HT1080 (cell line): ENCODE measurements at places on chromosomes 1 and 21.

DNA sequence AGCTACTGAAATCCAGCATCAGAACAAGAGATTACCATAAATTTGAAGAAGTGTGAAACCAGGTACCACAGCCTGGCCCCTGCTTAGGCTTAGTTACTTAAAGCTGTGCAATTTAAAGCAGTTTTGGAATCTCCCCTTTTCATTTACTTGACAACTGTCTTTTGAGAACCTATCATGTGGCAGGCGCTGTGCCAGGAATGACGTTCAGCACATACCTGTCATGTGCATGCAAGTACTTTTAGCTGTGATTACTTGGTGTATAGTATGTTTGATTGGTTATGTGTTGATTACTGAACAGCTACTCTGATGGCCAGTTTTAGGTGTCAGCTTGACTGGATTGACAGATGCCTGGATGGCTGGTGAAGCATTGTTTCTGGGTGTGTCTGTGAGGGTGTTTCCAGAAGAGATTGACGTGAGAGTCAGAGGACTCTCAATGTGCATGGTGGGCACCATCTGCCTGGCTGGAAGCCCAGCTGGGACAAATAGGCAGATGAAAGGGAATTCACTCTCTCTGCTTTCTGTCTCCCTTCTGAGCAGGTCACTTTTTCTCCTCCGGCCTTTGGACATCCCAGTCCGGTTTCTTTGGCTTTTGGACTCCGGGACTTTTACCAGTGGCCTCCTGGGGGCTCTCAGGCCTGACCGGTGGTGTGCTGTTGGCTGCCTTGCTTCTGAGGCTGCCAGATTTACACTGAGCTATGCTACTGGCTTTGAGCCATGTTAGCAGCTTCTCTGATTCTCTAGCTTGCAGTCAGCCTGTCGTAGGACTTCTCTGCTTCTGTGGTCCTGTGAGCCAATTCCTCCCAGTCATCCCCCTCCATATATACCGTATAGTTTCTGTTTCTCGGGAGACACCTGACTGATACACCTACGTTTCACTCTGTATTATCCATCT is 178.0 kb downstream of the RYR2 start:
- no peak for DNase-seq

DNA sequence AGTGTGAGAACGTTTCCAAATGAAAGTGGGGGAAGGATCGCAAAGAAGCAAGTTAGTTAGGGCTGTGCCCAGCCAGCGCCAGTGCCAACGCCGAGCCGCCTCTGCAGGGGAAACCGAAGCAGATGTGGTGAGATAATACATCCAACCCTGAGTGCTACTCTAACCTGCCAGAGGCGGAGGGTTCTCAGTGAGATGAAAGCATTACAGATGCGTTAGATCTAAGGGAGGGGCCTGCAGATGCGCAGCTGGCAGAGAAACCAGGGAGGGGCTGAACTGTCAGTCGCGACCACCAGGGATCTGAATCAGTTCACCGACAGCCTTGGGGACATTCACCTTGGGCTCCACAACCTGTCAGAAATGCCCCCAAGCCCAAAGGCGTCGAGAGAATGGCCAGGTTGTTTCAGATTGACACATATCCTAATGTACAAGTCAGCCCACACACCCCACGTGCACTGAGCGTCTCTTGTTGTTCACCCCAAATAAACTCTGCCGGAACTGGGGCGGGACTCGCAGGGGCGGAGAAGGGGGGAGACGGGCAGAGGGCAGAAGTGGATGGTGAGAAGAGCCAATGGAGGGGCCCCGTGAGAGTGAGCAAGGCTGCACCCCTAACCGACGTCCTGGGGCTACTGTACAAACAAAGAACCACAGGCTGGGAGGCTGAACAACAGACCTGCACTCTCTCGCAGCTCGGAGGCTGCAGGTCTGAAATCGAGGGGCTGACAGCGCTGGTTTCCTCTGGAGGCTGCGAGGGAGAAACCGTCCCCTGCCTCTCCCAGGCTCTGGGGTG is 8.7 kb upstream of the UMODL1 start:
- no peak for DNase-seq

DNA sequence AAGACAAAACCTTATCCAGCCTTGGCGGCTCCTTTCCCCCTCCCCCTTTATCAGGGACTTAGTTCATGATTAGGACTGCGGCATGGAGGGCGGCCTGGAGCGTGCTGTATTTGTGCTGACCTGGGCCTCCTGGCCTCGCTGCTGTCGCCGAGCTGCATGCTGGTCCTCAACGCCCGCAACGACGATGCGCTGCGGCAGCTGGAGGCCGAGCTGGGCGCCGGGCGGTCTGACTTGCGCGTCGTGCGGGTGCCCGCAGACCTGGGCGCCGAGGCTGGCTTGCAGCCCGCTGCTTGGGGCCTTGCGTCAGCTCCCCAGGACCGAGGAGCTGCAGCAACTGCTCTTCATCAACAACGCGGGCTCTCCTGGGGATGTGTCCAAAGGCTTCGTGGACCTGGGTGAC is 70.9 kb downstream of the TM2D1 start:
- DNase-seq, result no peak

DNA sequence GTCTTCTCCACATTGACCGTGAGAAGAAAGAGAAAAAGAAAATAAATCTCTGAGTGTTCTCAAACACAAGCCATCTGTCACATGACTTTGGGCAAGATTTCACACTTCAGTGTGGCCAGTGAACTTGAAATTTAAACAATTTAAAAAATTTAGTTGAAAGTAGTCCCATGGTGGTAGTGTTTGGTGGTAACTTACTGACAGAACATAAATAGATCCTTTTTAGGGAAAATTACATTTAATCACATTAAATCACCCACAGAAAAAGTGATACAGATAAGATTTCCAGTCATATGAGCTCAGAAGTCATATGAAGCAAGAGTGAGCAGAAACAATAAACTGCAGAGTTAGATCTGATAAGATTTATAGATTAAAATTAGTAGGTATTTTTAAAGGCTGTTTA is 31.9 kb upstream of the SGIP1 start:
- DNase-seq, result no peak

DNA sequence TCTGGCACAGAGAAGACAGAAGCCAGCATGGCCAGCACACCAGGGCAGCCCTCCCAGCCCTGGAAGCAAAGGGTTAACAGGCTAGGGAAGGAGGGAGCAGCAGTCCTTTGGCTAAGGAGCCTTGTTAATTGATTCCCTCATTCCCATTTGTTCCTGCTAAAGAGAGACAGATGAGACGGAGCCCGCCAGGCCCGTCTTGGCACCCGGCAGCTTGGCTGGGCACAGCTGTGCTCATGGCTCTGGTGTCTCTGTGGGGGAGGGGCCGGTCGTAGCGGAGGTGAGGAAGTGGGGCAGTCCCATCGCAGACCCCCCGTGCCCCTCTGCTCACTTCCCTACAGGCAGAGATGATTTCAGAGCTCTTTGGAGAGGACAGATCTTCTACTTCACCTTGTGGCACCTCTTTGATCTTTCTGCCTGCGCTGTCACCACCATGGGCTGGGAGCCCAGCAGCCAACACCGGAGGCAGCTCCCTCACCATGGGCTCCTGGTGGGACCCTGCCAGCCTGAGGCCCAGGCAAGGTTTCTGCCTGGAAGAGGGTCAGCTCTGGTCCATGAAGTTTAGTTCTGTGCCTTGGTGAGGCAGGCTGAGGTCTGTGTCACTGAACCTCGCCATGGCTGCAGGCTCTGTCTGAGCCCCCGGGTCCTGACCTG is 38.0 kb downstream of the FOXO6 start:
- DNase-seq, result no peak

DNA sequence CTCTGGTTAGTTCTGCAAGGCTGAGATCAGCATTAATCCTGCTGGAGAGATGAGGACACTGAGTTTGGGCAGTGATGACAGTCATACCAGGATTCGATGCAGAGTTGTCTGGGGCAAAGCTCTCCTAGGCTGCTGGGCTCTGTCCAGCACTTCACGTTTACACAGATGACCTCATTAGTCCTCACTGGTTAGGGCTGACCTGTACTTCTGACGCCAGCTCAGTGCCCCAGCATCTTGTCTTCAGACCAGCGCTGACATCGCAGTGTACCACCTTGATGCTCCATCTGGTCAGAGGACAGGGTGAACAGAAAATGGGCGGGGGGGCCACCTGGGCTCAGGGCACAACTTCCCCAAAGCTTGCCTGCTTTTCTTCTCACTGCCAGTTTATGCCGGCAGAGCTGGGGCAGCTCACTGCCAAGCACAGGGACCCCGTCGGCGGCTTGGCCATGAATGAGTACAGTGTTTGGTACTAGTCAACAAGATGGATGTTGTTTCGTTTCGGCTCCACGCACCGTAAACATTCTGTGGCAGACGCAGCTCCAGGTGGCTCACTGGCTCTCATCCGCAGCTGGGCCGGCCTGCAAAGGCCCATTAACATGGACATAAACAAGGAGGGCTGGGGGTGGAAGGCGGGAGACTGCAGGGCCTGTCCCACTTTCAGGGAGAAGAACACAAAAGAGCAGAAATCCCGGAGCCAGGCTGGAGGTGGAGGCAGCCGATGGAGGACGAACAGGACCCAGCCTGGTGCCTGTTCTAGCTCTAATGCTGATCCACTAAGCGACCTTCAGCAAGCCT is 118.7 kb downstream of the GLIS1 start:
- no peak for DNase-seq

DNA sequence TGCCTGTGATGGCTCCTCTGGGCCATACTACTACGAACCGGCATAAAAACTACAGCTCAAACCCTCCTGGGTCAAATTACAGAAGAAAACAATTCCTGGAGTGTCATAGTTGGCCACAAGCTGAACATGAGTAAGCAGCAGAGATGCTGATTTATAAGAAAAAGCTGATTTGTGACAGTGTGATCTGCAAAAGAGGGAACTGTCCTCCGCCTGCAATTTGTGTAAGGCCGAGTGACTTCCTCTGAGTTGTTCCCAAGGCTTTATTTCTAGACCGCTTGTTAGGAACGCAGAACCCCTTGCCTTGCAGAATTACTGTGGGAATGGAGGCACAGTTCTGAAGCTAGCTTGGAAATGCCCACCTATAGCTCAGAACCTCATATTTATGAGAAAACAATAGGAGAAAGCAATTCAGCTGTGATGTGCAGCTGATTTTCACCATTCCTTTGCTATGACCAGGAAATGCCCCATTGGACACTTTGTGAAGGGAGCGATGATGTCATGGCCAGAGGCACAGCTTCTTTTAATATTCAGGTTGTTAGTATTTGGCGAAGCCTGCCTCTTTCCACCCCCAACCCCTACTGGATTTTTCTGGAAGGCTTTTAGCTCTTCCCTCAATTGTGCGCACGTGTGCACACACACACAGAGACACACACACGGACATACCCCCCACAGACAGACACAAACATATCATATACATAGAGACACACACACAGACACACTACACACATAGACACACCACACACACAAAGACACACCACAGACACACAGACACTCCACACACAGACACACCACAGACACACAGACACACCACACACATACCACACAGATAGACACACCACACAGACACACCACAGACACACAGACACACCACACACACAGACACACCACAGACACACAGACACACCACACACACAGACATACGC is 47.6 kb downstream of the IER5 start:
- DNase-seq, result peak; percentile 83
